ENCODE measurements at places on chromosomes 1 and 21.

- no peak for DNase-seq
Measured at GRCh38 chr1:41645062-41645461, 160.6 kb upstream of the EDN2 start.

GRCh38 chr1:12603224-12603623 lies 14.8 kb downstream of the DHRS3 start:
- DNase-seq: no peak

GRCh38 chr21:25328736-25329135 lies 278.5 kb downstream of the MRPL39 start:
- no peak for DNase-seq

GRCh38 chr1:50265790-50266314 lies 157.1 kb downstream of the ELAVL4 start:
- no peak for DNase-seq
